H9 (cell line): ENCODE measurements at places on chromosomes 6 and 20. TPM values are rescaled to one million over a fixed set of nuclear protein-coding genes. Genes with fewer than 3 reads are reported as not detected.
A peak's percentile ranks its signal among the peaks of the same experiment; 100 is the strongest.

Gene SIRPB2
- not detected in 2 replicates for total RNA-seq

Gene CRIP3
- total RNA-seq: 15.3 and 16.9 TPM in 2 replicates

Gene CALHM6
- 0.44 and 0.68 TPM in 2 replicates for total RNA-seq

Gene RRAGD
- total RNA-seq: 8.3 and 10.6 TPM in 2 replicates

Gene RBM39
- 335 and 347 TPM in 2 replicates for total RNA-seq

Gene SERINC3
- 39.9 and 41.5 TPM in 2 replicates for total RNA-seq

DNA sequence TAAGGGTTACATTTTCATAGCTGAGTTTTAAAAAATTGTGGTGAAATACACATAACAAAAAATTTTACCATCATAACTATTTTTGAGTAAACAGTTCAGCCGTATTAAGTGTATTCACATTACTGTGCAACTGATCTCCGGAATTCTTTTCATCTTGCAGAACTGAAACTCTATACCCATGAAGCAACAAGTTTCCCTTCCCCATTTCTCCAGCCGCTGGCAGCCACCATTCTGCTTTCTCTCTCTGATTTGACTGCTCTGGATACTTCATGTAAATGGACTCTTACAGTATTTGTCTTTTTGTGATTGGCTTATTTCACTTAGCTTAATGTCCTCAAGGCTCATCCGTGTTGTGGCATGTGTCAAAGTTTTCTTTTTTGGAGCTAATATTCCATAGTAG, 341.6 kb downstream of the QKI start:
- H3K4me3 ChIP-seq: no peak overlapping the region
- no peak for DNase-seq
- H3K4me1 ChIP-seq: peaks cover 7% of the 10 kb centered on the region; the same call in 1 of the 2 replicates
- no peak overlapping the region for H3K27ac ChIP-seq

- H3K4me1 ChIP-seq: peaks cover 3% of the 10 kb centered on the region; the same call in 1 of the 2 replicates
- no peak for DNase-seq
- no peak overlapping the region for H3K27ac ChIP-seq
- H3K4me3 ChIP-seq: no peak overlapping the region
Measured at GRCh38 chr6:37584654-37585522, 85.2 kb upstream of the CCDC167 start.

DNA sequence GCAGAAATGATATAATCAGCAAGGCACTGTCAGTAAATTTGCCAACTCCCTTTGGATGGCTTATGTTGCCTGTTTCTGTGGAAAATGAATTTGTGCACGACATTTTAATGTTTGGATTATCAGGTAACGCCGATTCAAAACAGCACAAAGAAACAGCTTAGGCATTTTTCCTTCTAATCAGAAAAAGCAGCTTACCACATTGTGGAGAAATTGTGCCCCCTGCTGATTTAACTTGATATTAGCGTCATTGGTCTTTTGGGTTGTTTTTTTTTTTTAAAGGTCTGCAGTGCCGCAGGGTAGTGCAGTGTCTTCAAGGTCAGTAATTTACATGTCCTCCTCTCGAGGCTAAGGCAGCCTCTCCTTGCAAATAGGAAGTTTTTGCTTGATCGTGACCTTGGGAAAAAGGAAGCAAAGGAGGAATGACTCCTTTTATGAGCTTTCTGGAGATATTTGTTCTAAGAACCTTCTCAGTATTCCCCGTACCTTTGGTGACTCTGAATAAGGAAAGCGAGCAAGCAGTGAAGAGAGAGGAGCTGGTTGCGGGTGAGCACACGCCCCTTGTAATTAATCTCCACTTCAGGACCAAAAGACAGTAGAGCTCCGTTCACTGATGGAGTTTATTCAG, 79.1 kb downstream of the ELOVL4 start:
- no peaks in the 10 kb centered on the region for H3K27me3 ChIP-seq
- no peaks in the 10 kb centered on the region for H3K4me1 ChIP-seq
- H3K27ac ChIP-seq: no peak overlapping the region
- H3K4me3 ChIP-seq: no peak overlapping the region

DNA sequence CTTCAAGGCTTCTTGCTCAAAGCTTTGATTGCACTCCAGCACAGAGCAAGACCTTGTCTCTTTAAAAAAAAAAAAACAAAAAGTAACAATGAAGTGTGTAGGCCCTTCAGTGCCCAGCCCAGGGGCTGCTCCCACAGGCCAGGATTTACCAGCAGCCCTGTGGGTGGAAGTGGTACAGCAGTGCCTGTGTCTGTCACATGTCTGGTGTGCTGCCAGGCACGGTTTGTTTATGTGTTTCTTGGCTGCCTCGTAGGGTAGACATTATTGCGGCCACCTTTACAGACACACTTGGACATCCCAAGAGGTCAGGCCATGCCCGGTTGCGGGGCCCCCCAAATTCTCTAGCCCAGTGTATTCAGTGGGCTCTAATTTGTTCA, 12.7 kb downstream of the DYNLRB1 start:
- no peaks in the 10 kb centered on the region for H3K4me1 ChIP-seq
- no peak overlapping the region for H3K4me3 ChIP-seq
- H3K36me3 ChIP-seq: peaks cover 11% of the 10 kb centered on the region; the same call in 2 of the 3 replicates
- no peaks in the 10 kb centered on the region for H3K27me3 ChIP-seq
- no peak overlapping the region for H3K27ac ChIP-seq

DNA sequence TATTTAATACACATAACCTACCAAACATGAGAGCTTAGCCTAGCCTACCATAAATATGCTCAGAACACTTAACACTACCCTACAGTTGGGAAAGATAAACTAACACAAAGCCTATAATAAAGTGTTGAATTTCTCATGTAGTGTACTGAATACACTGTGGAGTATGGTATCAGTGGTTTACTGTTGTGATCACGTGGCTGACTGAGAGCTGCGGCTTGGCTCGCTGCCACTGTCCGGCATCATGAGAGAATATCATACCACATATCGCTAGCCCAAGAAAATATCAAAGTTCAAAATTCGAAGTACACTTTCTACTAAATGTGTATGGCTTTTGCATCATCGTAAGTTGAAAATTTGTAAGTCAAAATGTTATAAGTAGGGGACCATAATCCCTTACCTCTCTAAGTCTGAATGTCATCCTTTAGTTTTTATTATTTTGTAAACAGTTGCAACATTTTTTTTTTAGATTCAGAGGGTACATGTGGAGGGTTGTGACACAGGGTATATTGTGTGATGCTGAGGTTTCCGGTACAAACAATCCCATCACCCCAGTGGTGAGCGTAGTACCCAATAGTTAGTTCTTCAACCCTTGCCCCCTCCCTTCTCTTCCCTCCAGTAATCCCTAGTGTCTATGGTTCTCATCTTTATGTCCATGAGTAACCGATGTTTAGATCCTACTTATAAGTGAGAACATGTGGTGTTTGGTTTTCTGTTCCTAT, 14.6 kb upstream of the TAAR1 start:
- H3K4me3 ChIP-seq: no peak overlapping the region
- H3K27me3 ChIP-seq: no peaks in the 10 kb centered on the region
- H3K36me3 ChIP-seq: no peaks in the 10 kb centered on the region
- no peaks in the 10 kb centered on the region for H3K4me1 ChIP-seq
- H3K27ac ChIP-seq: no peak overlapping the region
- no peak for DNase-seq

DNA sequence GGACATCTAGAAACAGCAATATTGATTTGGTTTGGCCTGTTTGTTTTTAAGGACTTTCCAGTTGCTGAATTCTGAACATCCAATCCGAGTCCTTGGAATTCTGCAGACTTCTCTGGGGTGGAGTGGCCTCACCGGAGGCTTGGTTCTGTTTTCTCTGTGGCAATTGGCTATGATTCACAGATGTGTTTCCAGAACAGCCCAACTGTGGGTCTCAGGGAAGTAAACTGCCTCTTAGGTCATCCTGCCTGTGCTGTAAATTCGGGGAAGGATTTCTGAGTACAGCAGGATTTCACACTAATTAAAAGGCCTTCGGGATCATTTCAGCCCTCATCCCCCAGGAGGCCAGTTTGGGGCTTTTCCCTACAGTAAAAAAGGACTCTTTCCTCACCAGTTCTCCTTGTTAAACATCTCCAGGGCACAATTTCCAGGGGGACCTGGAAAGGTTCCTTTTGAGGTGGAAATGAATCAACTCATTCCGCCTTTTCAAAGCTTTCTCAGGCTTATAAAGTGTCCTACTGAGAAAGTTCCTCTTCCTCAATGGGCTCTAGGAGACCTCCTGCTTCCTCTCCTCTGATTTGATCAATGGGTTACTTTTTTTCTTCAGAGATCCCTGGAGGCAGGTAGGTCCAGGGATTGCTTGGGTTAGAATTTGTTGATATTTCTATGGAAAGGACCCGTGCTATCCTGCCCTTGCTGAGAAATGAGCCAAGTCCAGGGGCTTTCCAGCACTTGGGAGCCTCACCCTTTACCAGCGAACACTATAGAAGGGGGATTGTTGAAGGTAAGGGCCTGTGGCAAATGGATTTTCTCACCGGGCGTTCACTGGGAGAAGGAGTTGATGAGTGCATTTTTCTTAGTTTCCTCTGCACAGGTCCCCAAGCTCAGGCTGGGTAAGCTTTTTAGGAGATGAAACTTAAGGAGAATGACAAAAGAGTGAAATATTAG, 114.6 kb downstream of the CLIC5 start:
- H3K36me3 ChIP-seq: no peaks in the 10 kb centered on the region
- no peak overlapping the region for H3K27ac ChIP-seq
- no peaks in the 10 kb centered on the region for H3K27me3 ChIP-seq
- peaks cover 7% of the 10 kb centered on the region; the same call in 1 of the 2 replicates for H3K4me1 ChIP-seq
- no peak overlapping the region for H3K4me3 ChIP-seq

- peaks cover 3% of the 10 kb centered on the region; the same call in 1 of the 2 replicates for H3K4me1 ChIP-seq
- H3K27ac ChIP-seq: peak overlapping the region; percentile 85
- no peaks in the 10 kb centered on the region for H3K27me3 ChIP-seq
- peak overlapping the region; percentile 86 for H3K4me3 ChIP-seq
Measured at GRCh38 chr6:21665392-21666200, 72.0 kb downstream of the SOX4 start.

DNA sequence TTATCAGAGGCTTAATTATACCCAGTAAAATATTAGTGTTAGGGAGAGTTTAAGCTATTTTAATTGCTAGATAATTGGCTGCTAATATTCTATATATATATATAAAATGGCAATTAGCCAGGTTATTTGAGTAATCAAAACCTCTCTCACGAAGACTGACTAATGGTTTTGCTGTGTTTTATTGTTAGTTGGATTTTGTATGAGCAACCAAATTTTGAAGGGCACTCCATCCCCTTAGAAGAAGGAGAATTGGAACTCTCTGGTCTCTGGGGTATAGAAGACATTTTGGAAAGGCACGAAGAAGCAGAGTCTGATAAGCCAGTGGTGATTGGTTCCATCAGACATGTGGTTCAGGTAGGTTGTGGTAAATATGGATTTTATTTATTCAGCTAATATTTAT, 102.2 kb downstream of the RTN4IP1 start:
- DNase-seq: no peak
- H3K27me3 ChIP-seq: no peaks in the 10 kb centered on the region
- no peaks in the 10 kb centered on the region; the same call in 1 of the 2 replicates for H3K4me1 ChIP-seq
- H3K4me3 ChIP-seq: no peak overlapping the region
- no peaks in the 10 kb centered on the region for H3K36me3 ChIP-seq
